ENCODE measurements at places on chromosomes 5 and 9.

DNA sequence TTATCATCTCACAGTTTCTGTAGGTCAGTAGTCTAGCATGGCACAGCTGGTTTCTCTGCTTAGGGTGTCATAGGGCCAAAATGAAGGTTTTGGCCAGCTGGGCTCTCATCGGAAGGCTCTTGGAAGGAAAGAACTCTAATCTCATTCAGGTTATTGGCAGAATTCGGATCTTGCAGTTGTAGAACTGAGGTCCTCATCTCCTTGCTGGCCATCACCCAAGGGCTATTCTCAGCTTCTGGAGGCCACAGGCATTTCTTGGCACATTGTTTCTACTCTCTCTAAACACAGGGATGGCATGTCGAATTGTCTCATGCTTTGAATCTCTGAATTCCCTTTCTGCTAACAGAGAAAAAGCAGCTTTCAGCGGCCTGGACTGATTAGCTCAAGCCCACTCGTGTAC lies 258.0 kb upstream of the SMARCA2 start:
- no peak for DNase-seq

DNA sequence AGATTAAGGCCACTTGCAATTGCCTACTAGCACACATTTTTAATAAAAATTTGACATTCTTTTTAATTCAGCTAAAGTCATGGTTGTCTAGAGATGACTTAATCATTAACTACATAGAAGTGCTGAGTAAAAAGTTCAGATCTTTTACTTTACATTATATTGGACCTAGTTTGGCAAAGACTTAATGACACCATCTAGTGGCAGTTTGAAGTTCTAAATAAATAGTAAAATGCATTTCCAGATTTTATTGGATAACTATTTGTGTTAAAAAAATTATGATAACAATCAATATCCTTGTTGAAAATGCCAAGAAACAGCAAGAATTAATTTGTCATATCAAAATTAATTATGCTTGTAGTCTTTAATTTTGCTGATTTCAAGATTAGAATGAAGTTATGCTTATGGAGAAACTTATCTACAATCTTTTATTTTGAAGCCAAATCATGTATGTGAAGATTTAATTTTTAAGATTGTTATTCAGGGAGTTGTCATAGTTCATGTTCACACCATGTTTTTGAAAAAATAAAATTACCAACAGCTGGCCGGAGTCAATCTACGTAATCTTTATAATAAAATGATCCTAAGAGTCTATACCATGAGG lies 69.6 kb upstream of the PJA2 start:
- no peak for DNase-seq

- no peak for DNase-seq
Measured at GRCh38 chr9:29144476-29144875, 1571.2 kb upstream of the C9orf72 start.

- DNase-seq = no peak
Measured at GRCh38 chr9:111599092-111599954, at the start of gene PTGR1. Gene PTGR1, minus strand, starts transcription at chr9:111599647. Its CDS starts 2,225 bp downstream, at chr9:111597422.
